ENCODE measurements at places on chromosomes 16 and 17.
A peak's percentile ranks its signal among the peaks of the same experiment; 100 is the strongest.

GRCh38 chr16:87954361-87954760 lies 3.1 kb downstream of the BANP start:
- DNase-seq = no peak

- DNase-seq = peak; percentile 57
Observed at GRCh38 chr16:22948603-22949368, 134.8 kb downstream of the HS3ST2 start.

DNA sequence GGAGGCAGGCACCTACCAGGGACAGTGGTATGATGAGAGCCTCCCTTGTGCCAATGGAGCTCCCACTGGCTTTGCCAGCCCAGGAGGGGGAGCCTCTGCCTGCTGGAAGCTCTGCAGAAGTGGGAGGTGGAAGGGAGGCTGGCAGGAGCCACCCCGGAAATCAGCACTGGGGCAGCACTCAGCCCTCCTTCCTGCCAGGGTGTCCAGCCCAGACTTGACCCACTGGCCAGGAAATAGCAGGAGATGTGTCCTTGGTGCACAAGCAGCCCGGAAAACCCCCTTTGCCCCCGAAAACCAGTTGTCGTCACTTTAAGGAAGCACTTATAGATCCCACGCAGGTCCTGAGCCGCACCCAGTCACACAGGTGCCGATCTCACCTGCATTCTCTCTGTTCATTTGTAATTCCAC lies 49.3 kb upstream of the CACNG4 start:
- DNase-seq = no peak

GRCh38 chr16:4957420-4957719 lies 760 bp upstream of the SEC14L5 start:
- no peak for DNase-seq

GRCh38 chr16:57893217-57893558 lies 77.7 kb downstream of the CNGB1 start:
- no peak for DNase-seq

DNA sequence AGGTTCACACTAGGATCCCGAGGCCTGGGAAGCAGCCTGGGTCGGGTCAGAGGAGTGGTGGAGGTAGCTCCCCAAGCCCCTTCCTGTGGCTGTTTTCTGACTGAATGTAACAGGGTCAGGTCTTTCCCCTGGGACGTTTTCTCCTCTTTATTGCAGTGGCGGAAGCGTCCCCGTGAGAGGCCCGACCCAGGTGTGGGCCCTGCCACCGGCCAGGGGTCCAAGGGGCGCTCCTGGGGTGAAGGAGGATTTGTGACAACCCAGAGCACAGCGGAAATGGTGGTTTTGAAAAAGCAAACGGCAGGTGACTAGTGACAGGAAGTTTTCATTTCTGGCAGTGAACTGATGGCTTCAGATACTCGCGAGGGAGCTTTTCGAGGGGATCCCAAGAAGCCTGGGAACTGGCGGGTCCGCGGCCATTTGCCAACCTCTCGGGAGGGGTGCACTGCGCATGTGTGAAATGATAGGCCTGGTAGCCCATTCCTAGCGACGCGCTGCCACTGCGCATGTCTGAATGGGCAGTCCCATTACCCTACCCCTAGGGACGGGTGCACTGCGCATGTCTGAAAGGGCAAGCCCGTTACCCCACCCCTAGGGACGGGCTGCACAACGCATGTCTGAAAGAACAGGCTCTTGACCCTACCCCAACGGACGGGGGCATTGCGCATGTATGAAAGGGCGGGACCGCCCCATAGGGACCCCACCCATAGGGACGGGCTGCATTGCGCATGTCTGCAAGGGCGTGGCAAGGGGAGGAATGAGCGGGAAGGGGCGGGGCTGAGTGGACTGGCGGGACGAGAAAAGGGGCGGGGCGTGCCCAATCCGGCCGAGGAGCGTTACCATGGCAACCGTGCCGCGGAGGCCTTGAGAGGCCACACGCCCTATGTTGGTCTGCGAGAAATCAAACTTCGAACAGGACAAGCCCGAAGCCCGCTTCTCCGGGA lies 1747.9 kb downstream of the TP53TG3F start:
- no peak for DNase-seq

DNA sequence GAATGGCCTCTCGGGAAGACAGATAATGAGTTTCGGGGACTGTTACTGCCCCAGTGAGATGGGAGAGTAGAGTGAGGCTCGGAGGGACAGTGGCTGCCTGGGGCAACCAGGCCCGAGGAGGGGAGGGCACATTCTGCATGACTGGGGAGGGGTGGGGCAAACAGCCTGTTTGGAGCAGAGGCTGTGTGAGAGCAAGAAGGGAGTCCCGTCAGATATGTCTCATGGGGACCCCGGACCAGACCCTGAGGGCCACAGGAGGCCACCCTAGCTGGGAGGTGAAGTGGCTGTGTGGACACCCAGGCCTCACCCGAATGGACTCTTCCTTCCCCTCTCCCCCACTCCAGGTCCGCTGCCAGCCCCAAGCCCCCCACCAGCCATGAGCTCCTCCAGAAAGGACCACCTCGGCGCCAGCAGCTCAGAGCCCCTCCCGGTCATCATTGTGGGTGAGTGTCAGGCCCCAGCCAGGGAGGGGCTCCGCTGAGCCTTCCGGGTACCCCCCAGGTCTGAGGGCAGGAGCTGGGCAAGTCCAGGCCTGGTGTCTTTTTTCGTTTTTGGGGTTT lies 4.3 kb downstream of the OSGIN1 start:
- DNase-seq = no peak

GRCh38 chr16:56303066-56303715 lies 111.9 kb downstream of the GNAO1 start:
- DNase-seq = no peak

DNA sequence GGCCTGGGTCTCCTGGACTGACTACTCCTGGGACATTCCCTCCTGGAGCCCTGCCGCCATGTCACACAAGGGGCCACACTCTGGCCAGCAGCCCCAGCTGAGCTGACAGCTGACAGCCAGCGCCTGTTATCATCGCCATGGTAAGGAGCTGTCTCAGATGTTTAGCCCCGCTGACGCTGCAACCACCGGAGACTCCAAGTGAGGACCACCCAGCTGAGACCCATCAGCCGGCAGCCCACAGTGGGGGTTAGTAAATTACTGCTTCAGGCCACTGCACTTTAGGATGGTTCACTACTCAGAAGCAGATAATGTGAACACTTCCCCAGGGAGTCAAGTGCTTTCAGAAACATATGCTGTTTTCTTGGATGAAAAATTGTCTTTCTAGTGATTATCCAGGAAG lies 14.6 kb upstream of the SPHK1 start:
- DNase-seq = peak; percentile 62

- DNase-seq = no peak
Observed at GRCh38 chr17:2412561-2413021, 11.7 kb upstream of the MNT start.

DNA sequence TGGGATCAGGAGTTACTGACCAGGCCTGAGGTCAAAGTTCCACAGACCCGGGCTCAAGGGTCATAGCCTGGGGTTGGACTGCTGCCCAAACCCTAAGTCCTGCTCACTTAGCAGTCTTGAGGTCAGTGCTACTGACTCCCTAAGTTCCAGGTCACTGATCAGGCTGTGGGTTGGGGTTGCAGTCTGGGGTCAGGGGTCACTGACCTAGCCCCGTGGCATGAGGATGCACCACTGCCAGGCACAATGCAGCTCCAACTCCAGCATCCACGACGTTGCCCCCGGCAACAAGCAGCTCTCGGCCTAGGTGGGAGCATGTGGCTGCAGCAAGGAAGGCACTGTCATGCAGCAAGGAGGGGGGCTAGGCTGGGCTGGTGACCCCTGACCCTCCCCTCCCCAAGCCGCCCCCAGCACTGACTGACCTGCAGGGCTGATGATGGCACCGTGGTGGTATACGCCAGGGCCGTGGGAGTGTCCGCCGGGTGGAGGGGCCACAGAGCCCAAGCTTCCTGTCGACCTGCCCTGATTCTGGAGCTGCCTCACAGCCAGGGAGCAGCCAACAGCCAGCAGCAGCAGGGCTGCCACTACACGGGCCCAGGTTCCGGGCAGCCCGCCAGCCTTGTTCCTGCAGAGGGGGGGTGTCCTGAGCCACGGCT lies 1.1 kb downstream of the GGT6 start:
- no peak for DNase-seq

DNA sequence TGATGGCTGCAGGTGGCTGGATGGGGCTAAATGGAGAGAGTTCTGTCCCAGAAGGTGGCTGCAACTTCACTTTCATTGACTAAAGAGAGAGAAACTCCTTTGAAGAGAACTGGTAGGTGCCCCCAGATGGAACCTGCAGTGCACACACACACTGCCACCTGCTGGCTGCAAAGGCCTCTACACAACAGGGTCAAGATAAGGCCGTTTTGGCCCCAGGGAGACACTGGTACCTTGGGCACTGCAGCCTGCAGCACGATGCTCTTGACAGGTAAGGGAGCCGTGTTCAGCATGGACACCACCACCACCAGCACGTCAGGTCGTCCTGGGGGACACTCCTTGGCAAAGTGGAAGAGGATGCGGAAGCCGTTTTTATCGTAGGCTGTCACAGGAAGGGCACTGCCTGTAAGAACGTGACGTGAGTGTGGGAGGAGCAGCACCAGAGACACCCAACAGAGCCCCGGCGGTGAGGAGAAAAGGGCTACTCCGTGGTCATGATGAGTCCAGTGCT lies 22.7 kb downstream of the GGA3 start:
- peak; percentile 57 for DNase-seq

DNA sequence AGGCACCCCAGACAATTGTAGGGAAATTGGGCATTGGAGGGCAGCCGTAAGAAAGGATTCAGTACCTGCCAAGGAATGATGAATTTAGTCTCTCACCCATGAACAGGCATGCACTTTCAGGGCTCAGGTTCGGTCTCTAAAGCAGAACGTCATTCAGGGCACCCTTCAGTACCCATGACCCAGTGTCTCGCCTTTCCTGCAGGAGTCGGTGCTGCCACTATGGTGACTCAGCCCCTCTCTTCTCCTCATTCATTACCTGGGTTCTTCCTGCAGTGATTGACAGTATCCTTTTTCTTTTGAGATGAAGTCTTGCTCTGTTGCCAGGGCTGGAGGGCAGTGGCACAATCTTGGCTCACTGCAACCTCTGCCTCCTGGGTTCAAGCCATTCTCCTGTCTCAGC lies 8.4 kb downstream of the SOST start:
- no peak for DNase-seq

- DNase-seq = peak; percentile 73
Observed at GRCh38 chr17:31595076-31595475, 203.6 kb downstream of the RAB11FIP4 start.

GRCh38 chr16:67648764-67649407 lies 3.9 kb downstream of the CARMIL2 start:
- no peak for DNase-seq

- no peak for DNase-seq
Observed at GRCh38 chr17:37789771-37790541, 45.1 kb upstream of the HNF1B start.
